ENCODE measurements at places on chromosomes 2 and 18.

DNA sequence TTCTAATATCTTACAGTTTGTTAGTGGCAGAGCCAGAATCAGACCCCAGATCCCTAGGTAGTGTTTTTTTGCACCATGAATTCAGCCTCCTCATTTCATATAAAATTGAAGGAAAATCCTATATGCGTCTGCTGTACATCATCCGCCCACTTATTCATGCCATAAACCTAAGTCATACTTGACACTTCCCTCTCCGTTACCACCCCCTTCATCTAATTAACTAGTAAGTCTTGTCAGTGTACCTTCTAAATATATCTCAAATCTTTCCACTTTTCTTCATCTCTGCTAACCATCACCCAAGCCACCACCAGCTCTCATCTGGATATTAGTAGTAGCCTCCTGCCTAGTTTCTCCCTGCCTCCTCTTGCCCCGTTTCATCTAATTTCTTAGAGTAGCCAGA is 248.7 kb upstream of the SIX3 start:
- no peak for DNase-seq

- no peak for DNase-seq
These were observed 219.4 kb downstream of the MREG start for GRCh38 chr2:215793747-215794595.

- DNase-seq: no peak
These were observed 294.4 kb upstream of the CHAC2 start for GRCh38 chr2:53473236-53473635.

GRCh38 chr2:33453905-33454479 is 22.5 kb upstream of the RASGRP3 start:
- DNase-seq: no peak

DNA sequence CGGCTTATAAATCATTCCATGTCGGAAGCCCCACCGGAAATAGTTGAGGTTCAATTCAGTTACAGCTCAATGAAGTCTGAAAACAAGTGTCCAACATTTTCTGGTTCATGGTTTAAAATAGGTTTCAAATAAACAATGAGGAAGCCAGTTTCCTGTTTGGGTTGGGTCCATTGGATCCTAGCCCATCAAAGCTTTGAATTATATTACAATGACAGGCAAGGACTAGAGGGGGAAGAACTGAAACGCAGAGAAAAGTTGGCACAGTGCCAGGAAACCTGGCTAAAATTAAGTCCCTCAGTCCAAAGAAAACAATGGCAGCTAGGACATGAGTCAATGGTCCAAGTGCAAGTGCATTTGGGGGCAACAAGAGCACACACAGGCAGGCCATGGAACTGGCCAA is 32.0 kb downstream of the SLC14A1 start:
- no peak for DNase-seq

DNA sequence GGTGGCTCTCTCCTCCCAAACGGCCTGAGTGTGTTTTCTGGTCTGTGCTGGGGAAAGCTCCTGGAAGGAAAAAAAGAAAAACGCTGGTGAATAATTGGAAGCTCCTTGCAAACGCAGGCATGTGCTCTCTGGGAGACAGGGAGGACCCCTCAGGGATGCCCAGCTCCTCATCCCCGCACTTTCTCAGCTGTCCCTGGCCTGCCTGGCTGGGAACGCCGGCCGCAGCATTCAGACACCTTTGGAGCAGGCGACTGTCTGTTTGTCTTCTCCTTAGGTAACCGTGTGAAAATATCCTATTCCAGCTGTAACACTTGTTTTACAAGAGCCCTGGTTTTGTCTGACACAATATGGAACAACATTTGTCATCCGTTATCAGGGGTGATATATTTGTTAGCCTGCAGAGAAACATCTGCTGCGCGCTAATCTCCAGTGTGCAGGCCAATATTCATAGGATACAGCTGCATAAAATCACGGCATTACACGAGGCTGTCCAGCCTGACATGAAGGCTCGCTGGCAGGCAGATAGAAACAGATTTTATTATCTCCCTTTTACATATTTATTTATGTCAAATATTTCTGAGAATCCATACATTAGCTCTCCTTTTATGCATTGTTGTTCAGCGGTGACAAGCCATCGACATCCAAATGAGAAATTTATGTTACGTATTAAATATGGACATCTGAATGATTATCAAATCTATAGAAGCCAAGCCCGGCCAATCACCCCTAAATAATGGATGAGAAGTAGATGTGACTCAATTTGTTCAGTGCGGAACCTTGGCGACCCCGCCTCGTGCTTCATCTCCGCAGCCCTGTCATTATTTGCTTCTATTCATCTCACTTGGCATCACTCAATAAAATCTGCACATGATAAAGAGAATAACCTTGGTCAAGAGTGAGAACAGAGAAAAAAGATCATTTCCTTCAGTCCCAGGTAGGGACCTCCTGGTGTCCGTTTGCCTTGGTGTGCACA is 675.1 kb upstream of the SALL3 start:
- DNase-seq: no peak

DNA sequence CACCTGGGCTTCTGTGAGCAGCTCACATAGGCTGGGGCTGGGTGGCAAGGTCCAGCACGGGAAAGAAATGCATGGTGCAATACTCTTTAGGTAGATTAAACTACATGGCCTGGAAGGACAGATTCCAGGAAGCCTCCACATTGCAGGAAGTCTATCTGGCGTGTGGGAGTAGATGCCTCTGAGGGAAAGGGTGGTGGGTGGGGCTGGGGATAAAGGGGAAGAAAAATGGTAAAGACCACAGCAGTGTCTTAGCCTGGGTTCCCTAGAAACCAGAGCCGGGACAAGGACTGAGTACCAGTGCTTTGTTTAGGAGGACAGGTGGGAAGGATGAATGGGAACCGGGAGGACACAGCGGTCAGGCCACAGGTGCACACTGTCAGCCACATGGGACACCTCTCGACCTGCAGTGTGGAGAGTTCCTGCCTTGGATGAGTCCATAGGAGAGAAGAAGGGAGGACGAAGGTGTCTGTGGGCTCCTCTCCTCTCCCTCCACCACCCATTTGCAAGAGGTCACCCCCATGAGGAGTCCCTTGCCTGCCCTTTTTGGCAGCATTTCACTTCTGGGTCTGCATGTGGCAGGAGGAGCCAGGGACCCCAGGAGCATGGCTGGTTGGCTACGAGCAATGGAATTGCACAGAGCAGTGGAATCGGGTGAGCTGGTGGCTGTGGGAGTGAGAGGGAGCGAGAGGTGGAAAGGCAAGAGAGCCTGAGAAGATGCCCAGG is 91.5 kb upstream of the HS6ST1 start:
- no peak for DNase-seq

DNA sequence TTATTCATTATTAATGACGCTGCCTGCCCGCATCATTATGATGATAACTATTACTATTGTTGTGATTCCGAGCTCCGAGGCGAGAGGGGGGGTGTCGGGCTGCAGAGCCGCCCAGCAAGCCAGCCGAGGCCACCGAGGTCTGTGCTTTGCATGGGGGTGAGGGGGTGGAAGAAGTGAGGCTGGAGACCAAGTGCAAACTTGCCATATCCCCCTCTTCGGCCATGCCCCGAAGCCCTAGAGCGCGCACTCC is 3.6 kb downstream of the BCL11A start:
- DNase-seq: no peak

DNA sequence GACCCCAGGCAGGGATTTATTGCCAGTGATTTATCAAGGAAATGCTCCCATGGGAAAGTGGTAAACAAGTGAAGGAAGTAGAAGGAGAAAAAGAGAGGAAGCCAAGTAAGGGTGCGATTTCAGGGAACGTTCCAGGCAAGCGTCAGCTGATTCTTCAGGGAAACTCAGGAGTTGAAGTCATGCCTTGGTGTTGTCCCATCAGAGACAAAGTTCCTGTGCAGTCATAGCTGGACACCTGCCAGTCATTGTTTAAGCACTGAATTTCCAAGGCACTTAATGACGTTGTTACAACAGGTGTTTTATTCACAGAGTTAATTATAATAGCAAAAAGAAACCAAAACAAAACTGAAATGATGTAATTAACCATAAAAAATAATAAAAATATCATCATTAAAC is 381.8 kb upstream of the CRIM1 start:
- no peak for DNase-seq

DNA sequence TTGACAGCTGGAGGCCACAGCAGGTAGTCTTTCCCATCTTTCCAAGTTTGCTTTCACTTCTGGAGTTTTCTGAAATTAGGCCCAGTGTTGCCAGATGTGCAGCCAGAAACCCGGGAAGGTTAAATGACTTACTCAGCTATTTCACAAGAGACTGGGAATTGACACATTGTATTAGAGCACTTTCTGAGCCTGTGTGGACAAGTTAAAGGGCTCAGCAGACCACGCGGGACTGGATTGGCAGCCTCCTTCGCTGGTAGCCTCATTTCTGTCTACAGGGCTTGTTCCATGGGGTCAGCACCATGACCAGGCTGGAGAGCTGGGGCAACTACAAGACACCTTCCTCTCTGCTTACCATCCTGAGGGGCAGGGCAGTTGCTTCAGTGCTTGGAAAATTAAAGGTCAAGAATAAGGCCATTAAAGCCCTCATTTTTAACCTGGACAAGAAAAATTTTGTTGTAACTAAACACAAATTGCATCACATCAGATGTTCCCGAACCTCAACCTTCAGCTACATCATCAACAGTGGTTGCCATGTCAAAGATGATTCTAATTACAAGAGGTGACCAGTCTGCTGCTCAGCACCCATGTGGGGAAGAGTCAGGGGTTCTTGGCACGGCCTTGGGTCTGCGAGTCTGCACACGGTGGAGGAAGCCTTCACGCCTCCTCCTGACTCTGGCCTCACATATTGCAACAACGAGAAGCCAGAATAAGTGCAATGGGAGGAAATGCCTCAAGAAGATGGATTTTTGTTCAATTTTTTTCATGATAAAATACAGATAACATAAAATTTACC is 279.5 kb upstream of the RAB6C start:
- no peak for DNase-seq

GRCh38 chr2:59312967-59313940 is 1072.1 kb upstream of the FANCL start:
- no peak for DNase-seq

GRCh38 chr2:193549661-193550060 is 1354.9 kb upstream of the TMEFF2 start:
- DNase-seq: no peak

DNA sequence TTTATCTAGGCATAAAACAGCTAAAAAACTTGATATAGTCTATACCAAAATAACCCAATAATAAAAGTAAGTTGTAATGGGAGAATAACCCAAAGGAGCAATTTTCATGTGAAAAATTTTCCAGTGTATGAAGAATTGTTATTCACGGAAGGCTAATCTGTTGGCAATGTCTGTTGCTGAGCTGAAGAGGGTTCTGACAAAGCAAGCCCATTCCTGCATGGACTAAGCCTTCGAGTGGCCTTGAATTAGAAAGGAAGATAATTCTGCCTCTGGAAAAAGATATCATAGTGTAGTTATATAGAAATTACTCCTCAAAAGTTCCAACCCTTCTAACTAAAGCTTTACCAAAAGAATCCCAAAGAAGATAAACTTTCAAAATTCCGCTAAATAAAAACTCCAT is 101.5 kb downstream of the MAP2 start:
- DNase-seq: no peak

DNA sequence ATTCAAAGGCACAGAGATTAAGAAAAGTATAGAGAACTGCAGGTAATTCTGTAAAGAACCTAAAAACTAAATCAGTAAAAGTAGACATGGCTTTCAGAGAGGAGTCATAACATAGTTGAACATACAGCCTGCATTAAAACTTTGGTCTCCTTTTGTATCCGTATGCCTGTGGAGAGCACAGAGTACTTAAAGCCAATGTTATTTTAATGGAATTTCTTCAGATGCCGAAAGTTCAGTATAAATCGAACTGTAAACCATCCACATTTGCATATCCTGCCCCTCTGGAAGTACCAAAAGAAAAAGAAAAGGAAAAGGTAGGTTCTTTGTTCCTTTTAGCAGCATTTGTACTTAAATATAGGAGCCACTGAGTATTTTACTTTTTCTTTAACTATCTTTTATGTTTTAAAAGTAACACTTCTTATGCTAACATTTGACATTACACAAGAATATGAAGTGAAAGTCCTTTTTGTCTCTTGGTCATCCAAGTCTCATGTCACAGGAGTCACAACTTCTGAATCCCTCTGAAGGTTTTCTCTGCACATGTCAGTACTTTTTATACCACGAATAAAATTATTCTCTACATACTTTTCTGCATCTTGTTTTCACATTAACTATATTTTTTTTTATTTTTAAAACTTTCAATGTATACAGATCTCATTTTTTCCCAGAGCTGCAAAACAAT is 34.9 kb upstream of the ARMC9 start:
- DNase-seq: no peak

DNA sequence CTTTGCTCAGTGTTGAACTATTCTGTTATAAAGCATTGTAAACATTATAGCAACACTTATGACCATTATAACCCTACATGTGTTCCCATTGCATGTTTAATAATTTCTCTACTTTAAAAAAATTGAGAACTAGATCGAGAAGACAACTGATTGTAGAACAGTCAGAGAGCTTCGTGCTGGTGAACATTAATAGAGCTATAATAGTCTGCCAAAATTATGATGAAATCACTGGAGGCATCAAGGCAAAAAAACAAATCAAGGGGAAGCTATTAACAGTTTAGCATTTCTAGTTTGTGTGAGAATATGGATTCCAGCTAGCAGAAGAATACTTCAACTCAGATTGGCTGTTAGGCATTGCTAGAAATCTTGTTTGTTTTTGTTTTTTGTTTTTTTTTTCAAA is 284.2 kb downstream of the CAMKMT start:
- no peak for DNase-seq

DNA sequence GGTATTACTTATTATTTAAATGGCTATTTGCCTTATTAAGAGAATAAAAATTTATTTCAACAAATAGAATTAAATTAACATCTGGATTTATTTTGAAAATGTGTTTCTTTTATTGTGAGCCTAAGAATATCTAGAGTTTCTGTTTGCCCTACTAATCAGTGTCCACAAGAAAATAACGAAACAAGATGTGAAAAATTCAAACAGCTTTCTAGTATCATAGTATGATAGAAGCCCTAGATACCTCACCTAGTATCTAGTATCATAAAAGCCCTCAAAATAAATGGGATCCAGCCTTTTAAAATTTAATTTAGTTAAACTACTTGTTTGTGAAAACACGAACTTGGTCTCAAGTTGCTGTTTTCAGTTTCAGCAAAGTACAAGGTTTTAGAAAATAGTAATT is 13.7 kb upstream of the SLC40A1 start:
- no peak for DNase-seq

DNA sequence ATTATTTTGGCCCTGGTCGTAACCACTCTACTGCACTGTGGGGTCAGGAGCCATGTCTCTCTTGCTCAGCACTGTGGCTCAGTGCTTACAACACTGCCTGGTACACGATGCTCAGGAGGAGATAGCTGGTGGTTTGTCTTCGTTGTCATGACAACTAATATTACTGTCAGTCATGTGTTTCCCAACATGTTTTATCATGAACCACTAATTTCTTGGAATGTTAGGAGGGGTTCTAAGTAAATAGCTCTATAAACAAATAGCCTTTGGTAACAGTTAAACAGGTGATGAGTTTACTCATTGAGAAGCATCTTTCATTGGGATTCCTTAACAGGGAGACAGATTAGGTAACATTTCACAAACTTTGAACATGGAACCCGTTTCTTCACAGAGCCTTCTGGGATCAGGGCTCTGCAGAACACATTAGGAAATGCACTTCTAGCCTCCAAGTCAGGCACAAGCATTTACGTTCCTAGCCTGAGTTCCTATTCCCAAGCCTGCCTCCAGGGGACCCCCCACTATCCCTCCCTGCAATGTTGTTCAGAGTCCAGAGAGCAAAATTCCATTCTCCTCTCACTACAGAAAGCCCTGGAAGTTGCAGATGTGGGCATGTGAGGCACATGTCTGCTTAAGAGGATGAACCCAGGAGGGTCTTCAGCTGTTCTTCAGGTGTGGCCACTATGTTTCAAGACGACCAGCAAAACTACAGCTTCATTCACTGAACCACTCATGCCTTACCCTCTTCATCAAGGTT is 6.4 kb upstream of the RBM44 start:
- no peak for DNase-seq

- DNase-seq: no peak
These were observed 383.9 kb downstream of the ARHGAP15 start for GRCh38 chr2:143513081-143513480.

Measured in T-helper 17 cell (primary cell).